ENCODE measurements at places on chromosomes 2 and 18. TPM values are rescaled to one million over a fixed set of nuclear protein-coding genes. Genes with fewer than 3 reads are reported as not detected.
A peak's percentile ranks its signal among the peaks of the same experiment; 100 is the strongest.

DNA sequence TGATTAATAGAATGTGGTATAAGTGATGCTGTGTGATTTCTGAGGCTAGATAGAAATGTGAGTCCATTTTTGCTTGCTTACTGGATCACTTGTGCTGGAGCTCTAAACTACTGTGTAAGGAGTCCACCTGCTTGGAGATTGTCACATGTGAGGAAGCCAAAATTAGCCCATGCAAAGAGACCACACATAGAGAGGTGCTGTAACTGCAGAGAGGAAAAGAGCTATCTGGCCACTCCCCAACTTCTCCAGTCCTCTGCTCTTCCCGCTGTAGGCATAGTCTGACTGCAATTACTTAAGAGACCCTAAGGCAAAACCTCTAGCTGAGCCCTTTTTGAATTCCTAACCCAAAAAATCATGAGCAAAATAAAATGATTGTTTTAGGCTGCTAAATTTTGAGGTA lies 120.6 kb upstream of the FBXO11 start:
- no peaks in the 10 kb centered on the region for H3K36me3 ChIP-seq
- no peak for DNase-seq
- no peak overlapping the region for H3K4me3 ChIP-seq
- no peak overlapping the region for H3K27ac ChIP-seq

- DNase-seq, result no peak
- no peaks in the 10 kb centered on the region for H3K36me3 ChIP-seq
- no peak overlapping the region for H3K4me3 ChIP-seq
These were observed 236.9 kb downstream of the BCL11A start for GRCh38 chr2:60316381-60317033.

DNA sequence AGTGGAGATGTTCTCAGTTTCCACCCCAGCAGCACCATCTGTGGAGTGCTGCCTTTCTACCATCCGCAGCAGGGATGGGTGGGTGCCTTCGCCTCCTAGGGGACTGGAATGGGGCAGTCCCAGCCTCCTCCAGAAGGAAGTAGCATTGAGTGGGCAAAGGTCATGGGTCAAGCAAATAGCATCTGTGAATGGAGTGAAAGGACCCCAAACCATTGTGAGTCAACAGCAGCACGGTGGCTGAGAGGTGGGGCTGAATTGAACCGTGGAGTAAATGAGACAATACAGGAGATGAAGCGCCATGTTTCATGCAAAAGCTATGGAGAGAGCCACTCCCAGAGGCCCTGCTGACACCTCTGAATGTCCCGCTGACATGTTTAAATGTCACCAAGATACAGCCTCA lies 9.7 kb downstream of the GPR55 start:
- no peak overlapping the region for H3K27ac ChIP-seq
- no peak overlapping the region for H3K4me3 ChIP-seq
- peaks cover 4% of the 10 kb centered on the region for H3K27me3 ChIP-seq
- H3K36me3 ChIP-seq, result no peaks in the 10 kb centered on the region

DNA sequence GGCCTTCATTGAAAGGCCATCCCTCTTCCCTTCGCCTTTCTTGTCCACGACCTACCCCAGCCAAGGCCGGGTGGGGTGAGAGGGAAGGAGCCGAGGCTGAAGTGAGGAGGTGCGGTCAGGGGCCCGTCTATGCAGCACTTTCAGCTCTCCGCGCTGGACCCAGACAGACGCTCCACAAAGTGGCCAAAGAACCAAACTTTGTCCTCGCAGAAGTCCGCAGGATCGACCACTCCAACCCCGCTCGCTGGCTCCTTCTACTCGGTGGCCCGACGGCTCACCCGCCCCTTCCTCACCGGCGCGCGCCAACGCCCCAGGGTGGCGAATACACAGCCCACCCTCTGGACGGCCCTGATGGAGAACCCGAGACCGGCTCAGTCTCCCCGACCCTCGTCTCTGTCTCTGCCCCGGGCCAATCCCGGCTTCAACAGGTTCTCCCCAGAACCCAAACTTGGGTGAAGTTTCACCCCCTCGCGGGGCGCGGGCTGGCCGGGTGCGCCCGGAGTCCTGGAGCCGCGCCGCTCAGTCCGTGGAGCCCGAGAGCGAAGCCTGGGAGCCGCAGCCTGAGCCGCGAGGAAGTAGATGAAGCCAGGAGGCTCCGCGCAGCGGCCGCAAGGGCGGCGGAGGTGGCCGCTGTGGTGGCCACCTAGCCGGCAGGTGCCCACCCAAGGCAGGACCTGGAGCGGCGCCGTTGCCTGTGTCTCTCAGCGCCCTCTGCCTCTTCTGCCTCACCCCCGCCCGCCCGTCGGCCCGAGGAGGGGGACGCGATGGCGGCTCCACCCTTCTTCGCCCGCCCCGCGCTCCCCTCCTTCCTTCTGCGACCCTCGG lies 26.7 kb upstream of the ALPP start:
- no peaks in the 10 kb centered on the region for H3K36me3 ChIP-seq
- H3K4me3 ChIP-seq, result peak overlapping the region; percentile 25

GRCh38 chr2:162058973-162059668 lies 14.9 kb downstream of the DPP4 start:
- no peaks in the 10 kb centered on the region for H3K27me3 ChIP-seq
- H3K27ac ChIP-seq, result no peak overlapping the region
- DNase-seq, result no peak
- H3K36me3 ChIP-seq, result no peaks in the 10 kb centered on the region

GRCh38 chr2:163343316-163343715 lies 392.5 kb downstream of the FIGN start:
- no peak for DNase-seq
- peaks cover under 1% of the 10 kb centered on the region for H3K4me1 ChIP-seq
- H3K27me3 ChIP-seq, result no peaks in the 10 kb centered on the region
- H3K27ac ChIP-seq, result no peak overlapping the region

IFIH1 gene
- total RNA-seq, result 2.3 TPM
